ENCODE measurements at places on chromosomes 7 and 10. TPM values are rescaled to one million over a fixed set of nuclear protein-coding genes. Genes with fewer than 3 reads are reported as not detected.

The GBF1 gene
- total RNA-seq: 58.2 TPM

The CFAP70 gene
- 29.6 TPM for total RNA-seq

DNA sequence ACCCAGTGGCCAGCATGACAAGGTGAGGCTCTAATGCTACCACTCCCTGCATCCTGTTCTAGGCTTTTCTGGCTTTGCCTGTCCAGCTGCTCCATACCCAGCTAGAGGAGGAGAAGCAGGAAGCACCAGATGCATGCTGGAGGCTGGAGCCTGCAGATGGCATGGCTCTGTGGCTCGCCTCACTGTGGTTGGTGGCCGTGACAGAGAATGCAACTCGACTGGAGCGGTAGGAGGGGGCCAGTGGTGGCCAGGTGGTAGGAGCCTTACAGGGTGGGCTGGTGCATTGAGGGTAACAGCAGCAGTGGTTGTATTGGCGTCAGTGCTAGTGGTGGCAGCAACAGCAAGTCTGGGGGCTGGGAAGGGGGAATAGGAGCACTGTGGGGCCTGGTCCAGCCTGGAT is 128.6 kb downstream of the ZNF248 start:
- H3K27ac ChIP-seq: no peak overlapping the region
- H3K27me3 ChIP-seq: no peaks in the 10 kb centered on the region
- H3K36me3 ChIP-seq: no peaks in the 10 kb centered on the region
- no peak for DNase-seq
- no peaks in the 10 kb centered on the region for H3K4me1 ChIP-seq

DNA sequence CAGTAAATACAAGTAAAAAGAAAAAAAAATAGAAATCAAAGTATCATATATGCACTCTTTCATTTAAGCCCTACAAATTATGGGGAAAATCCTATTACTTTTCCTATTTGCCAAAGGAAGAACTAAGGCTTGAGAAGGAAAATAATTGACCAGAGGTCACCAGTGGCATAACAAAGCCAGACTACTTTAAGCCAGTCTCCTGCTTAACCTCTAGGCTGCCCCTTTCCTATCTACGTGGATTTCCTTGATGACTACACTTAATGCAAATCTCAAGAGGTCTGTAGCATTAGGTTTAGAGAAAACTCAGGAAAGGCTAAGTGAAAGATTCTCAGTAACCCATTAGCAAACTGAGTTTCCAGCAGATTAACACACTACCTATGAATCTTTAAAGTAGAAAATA is 49.8 kb downstream of the TPK1 start:
- no peak overlapping the region for H3K27ac ChIP-seq
- H3K36me3 ChIP-seq: no peaks in the 10 kb centered on the region
- no peak for DNase-seq
- no peak overlapping the region for H3K4me3 ChIP-seq

GRCh38 chr10:77320971-77321471 is 316.6 kb downstream of the KCNMA1 start:
- no peak overlapping the region for H3K4me3 ChIP-seq
- H3K36me3 ChIP-seq: no peaks in the 10 kb centered on the region
- no peaks in the 10 kb centered on the region for H3K27me3 ChIP-seq
- no peak overlapping the region for H3K27ac ChIP-seq

GRCh38 chr7:114085592-114086501 is 167.0 kb upstream of the PPP1R3A start:
- DNase-seq: peak; percentile 64
- H3K4me1 ChIP-seq: peaks cover 11% of the 10 kb centered on the region
- no peaks in the 10 kb centered on the region for H3K36me3 ChIP-seq
- H3K27ac ChIP-seq: peak overlapping the region; percentile 58
- peaks cover 2% of the 10 kb centered on the region for H3K27me3 ChIP-seq
- peak overlapping the region; percentile 56 for H3K4me3 ChIP-seq

DNA sequence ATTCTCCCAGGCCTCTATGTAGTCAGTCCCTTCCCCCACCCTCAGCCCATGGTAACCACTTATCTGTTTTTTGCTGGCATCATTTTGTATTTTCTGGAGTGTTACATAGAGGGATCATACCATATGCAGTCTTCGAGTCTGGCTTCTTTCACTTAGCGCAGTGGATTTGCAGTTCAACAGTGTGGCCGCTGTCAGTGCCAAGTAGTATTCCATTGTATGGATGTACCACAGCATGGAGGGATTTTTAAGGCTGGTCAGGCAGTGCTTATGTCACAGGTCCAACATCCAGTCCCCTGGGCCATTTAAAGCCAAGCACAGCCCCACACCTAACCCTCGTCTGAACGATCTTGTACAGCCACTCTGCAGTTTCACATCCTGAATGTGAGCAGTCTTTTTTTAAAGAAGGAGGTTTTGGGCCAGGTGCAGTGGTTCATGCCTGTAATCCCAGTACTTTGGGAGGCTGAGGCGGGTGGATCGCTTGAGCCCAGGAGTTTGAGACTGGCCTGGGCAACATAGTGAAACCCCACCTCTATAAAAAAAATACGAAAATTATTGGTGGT is 121.8 kb downstream of the CUX1 start:
- no peaks in the 10 kb centered on the region for H3K27me3 ChIP-seq
- H3K4me3 ChIP-seq: no peak overlapping the region
- H3K4me1 ChIP-seq: peaks cover 31% of the 10 kb centered on the region
- H3K36me3 ChIP-seq: no peaks in the 10 kb centered on the region
- DNase-seq: no peak

- H3K4me1 ChIP-seq: no peaks in the 10 kb centered on the region
- no peak overlapping the region for H3K4me3 ChIP-seq
- H3K36me3 ChIP-seq: no peaks in the 10 kb centered on the region
Measured at GRCh38 chr10:47330804-47331203, 8.6 kb downstream of the GDF2 start.
